ENCODE measurements at places on chromosomes 16 and 17.

DNA sequence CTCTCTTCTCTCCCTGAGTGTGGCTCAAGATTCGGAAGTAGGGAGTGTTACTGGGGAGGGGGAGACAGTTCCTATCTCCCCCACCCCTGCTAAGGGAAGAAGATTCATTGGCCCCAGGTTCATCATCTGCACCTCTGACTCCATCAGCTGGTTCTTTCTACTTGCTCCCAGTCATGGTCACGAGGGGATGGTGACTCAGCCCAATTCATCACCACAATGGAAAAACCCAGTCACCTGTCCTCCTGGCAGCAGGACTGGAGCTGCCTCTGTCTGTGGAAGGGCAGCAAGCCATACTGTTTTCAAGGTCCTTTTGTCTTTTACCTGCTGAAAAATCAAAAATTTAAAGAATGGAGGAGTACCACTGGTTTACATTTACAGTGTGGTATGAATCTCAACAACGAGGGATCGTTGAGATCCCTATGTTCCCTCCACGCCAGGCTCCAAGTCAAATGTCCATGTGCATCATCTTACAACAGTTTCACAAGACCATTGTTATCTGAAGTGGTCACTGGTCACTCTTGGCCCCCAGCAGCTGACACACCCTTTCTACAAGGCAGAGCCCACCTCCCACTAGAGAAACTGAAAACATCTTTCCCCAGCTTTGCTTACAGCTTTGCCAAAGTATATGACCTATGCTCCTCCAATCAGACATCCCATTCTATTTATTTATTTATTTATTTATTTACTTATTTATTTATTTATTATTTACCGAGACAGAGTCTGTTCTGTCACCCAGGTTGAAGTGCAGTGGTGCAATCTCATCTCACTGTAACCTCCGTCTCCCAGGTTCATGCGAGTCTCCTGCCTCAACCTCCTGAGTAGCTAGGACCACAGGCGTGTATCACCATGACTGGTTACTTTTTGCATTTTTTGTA, 40.4 kb upstream of the NDRG4 start:
- DNase-seq, result no peak

- DNase-seq, result no peak
Observed at GRCh38 chr16:86018941-86019340, 120.0 kb downstream of the IRF8 start.

DNA sequence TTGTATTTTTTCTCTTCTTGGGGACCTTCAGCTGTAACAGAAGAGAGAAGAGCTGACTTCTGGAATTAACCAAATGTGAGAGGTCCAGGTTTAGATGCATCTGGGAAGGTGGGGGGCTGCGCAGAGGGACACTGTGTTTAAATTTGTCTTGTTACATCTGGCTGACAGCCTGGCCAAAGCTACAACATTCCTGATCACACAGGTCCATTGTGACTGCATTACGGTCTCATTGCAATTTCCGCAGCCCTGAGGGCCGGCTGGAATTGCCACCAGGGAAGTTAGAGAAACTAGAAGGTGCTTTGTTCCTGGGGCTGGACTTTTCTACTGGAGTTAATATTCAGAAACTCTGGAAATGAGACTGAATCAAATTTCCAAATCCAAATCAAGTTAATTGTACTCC, 37.9 kb upstream of the LRRC75A start:
- no peak for DNase-seq

- no peak for DNase-seq
Observed at GRCh38 chr17:13879961-13880466, 189.3 kb upstream of the COX10 start.

DNA sequence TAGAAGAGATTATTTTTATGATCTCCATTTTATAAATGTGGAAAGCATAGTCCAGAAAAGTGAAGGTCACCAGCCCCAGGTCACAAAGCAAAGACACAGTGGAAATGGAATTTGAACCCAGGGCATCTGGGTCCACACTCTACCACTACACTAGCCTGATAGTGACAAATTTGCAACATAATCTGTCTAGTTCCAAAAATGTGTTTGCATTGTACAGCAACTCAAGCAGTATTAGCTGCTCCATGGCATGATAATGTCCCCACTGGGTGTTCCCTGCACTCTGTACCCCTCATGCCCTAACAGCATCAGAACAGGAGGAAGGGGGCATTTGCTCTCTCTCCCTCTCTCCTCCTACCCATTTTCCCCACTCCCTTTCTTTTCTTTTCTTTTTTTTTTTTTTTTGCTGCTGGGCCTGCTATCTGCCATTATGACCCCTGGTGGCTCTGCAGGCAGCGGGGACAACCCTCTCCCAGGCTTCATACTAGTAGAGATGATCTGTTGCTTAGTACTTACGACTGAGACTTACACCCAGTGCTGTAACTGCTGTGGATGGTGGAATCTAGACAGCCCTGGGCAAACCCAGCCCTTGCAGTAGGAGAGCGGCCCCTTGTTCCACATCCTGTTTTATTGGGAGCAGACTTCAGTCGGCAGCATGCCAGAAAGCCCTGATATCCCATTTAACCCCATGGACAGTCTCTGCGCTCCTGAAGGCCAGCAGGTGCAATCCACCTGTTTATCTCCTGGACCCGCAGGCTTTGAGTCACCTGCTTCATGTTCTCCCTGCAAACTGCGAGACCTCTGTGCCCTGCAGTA, 306.3 kb downstream of the SOX9 start:
- peak; percentile 31 for DNase-seq

Data from NCI-H2107 (cell line).